ENCODE measurements at places on chromosomes 13 and 19.

- no peak for DNase-seq
These were observed 22.1 kb upstream of the POMP start for GRCh38 chr13:28636677-28637317.

- DNase-seq = no peak
These were observed 85.0 kb downstream of the SACS start for GRCh38 chr13:23348262-23349127.

DNA sequence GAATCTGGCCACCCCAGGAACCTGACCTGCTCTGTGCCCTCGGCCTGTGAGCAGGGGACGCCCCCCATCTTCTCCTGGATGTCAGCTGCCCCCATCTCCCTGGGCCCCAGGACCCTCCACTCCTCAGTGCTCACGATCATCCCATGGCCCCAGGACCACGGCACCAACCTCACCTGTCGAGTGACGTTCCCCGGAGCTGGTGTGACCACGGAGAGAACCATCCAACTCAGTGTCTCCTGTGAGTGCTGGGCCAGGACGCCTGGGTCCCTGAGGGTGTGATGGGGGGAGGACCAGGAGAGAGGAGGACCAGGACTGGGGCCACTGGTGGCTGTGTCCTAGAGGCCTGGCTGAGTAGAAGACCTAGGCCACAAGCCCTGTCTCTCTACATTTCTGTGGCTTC is 13.0 kb upstream of the CD33 start:
- no peak for DNase-seq

- no peak for DNase-seq
These were observed 92.2 kb upstream of the SERP2 start for GRCh38 chr13:44281252-44282000.

DNA sequence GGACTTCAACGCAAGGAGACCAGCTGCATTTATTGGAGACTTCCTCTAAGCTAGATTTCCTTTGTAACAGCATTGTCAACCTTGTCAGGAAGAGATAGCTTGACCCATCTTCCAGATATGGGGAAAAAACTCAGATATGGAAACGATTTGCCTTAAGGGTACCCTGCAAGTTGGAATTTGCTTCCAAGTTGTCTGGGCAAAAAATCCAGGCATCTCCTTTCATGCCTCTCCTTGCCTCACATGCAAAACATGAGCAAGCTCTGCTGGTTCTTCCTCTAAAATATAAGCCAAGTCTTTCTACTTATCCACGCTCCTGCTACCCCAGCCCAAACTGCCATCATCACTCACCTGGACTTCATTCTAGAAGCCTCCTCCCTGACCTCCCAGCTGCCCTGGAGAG is 6.4 kb upstream of the DNMT1 start:
- no peak for DNase-seq

DNA sequence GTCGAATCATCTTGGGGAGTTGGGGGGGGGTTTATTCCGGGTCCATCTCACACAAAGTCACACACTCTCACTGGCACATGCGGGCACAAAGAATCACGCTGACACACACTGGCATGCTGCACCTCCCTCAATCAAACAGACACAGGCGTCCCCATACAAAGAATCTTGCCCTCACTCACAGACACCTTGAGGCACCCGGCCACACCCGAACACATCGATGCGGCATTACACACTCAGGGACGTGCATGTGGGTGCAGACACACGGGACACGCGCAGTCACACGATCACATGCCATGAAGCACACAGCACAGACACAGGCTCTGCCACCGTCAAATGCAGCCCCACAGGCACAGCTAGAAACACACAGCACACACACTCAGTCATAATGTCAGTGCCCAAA is 7.8 kb downstream of the NFIX start:
- DNase-seq = no peak

DNA sequence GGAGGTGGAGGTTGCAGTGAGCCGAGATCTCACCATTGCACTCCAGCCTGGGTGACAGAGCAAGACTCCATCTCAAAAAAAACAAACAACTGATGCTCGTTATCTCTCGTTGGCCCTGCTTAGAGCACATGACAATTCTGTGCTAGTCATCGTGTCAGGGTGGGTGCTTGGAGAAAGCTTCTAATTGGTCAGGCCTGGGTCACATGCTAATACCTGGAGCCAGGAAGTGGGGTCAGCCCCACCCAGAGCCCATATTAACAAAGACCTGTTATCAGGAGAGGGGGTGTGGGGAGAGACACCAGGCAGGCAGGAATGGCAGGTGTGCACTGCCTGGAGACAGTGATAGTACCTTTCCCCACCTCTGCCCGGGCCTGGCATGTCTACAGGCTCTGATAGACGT is 84.9 kb downstream of the DPF1 start:
- no peak for DNase-seq

GRCh38 chr13:45748941-45749759 is 47.0 kb downstream of the CBY2 start:
- DNase-seq = no peak

DNA sequence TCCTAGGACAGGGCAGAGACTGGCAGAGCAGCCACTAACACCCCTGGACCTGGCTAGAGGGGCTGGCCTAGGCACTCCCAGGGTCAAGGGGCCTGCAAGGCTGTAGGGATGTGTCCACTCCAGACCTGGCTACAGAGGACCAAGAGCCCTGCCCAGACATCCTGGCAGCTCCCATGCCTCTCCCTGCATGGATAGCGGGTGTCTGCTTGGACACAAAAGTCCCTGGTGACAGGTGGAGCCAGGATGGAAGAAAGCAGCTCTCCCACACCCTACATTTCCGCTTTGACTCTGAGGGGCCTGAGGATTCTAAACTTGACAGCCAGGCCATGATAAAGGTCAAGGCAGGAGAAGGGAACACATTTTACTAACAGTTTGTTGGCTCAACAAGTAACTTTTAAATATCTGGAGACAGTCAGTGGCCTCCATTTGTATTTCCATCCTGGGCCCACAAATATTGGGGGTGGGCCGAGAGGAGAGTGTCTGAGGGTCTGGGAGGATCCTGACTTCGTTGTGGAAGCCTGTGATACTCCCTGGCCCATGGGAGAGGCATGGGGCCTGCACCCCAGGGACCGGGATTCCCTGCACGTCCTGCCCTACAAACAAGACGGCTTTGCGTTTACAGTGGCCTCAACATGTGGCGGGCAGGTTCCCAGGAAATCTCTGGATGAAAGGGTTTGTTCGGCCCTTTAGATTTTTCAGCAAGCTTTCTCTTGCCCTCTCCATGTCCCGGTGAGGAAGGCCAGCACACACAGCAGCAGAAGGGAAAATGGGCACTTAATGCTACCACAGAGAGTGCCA is 19.8 kb upstream of the SLC7A9 start:
- DNase-seq = no peak

- no peak for DNase-seq
These were observed 106.3 kb downstream of the KCTD15 start for GRCh38 chr19:33902802-33903488.

Measured in GM19239 (cell line).